A549 treated with RU486 at 1 μM for 4 hours (cell line): ENCODE measurements at places on chromosomes 11 and 22. TPM values are rescaled to one million over a fixed set of nuclear protein-coding genes. Genes with fewer than 3 reads are reported as not detected.

The MEI1 gene
- total RNA-seq, result 0.08 TPM in 1 of 5 replicates, not detected in the others

The TMEM151A gene
- total RNA-seq, result 1.6 to 4.3 TPM (median 3.9 TPM) in 5 replicates

The NPAT gene
- total RNA-seq, result 3.0 to 6.9 TPM (median 5.7 TPM) in 5 replicates

The KRTAP5-8 gene
- not detected in 5 replicates for total RNA-seq

The SHISAL1 gene
- 5.6 to 7.0 TPM (median 6.4 TPM) in 5 replicates for total RNA-seq
